NCI-H2081 (cell line): ENCODE measurements at places on chromosomes 12 and 14.
A peak's percentile ranks its signal among the peaks of the same experiment; 100 is the strongest.

GRCh38 chr14:71597955-71598660 is 334.1 kb upstream of the RGS6 start:
- DNase-seq: no peak

DNA sequence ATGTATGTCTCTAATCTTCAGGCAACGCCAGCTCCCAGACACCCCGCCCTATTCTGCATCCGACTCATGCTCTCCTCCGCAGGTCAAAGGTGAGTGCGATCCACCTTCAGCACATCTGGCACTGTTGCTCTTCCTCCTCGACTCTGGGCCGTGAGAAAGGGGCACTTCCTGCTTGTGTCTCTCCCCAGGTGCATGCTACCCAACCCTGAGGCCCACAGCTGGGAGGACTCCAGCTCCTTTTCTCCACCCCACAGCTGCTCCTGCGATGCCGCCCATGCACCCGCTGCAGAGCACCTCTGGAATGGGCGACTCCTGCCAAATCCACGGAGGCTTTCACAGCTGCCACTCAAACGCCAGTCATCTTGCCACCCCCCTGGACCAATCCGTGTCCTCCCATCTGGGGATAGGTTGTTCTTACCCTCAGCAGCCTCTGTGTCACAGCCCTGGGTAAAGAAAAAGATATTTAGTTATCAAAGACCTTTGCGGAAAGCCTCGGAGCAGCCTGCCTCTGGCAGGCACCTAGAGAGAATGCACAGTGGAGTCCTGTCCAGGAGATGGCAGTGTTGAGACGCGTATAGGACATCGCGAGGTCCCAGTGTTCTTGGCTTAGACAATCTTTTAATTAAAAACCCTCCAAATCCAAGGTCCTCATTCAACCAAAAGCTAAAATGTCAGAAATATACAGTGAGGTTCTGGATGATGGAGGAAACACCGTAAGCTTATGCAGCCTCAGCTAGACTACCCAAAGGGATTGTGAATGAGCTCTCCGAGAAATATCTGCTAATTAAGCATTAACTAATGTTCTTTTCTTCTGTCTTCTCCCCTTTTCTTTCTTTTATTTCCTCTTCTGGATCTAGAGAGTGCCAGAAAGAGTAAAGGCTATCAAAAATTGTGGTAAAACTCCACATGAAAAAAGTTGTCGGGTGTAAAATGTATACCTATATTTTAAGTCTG is 54.3 kb downstream of the MYRFL start:
- peak; percentile 79 for DNase-seq

- no peak for DNase-seq
Observed at GRCh38 chr12:123595729-123596128, 6.2 kb upstream of the DDX55 start.

DNA sequence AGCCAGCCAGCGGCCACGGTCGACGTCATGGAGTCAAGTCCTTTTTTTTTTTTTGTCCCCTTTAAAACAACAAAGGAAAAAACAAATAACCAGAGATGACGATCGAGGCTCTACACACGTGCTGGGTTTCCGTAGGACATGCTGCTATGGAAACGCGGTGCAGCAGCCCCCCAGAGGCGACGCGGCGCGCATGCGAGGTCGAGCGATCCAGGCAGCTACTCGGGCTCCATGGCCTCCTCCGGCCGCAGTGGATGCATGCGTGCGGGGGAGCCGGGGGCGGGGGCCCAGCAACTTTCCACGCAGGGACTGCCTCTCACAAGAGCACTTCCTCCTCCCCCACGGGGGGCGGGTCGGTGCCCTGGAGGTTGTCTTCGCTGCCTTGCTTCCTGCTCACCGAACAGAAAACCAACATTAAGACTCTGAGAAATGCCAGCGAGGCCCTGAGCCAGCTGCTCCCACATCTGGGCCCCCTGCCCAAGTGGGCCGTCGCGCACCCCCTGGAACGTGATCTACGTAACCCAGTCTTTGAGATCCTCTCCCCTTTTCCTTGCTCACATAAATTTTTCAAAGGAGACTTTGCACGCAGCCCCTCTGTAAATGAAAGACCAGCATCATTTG is 30.7 kb downstream of the P2RX4 start:
- DNase-seq: no peak

DNA sequence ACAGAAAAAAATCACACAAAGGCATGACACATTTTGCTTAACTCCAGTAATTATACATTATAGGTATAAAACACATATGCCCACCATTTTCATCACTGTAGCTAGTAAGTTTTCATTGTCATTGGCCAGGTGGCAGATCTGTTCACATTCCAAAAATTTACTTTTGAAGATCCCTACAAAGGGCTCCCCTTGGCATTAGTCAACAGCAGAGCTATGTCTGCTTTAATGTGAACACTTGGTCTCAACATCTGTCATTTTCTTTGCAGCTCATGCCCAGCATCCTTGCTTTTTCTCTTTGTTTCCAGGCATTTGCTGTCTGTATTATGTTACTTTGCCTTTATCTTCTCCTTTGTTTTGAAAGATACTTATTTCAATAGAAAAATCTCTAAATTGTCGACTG is 519.1 kb upstream of the FOXG1 start:
- DNase-seq: peak; percentile 30
